ENCODE measurements at places on chromosomes 16 and 17.

DNA sequence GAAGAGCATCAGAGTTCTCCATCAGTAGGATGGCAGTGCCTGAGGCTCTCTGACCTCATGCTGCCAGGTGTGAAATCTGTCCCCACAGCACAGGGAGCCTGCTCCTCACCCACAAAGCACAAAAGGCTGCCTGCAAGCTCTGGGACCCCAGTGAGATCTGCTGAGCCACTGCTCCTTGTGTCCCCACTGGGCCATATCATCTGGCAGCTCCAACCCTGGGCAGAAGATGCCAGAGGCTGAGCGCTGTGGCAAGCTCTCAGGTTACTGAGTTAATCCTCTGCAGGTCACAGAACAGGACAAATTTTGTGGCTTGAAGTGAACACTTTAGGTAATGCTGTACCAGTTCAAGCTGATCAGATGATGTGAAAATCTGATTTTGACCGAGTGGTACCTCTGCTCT, 26.7 kb upstream of the ERN1 start:
- DNase-seq = no peak

DNA sequence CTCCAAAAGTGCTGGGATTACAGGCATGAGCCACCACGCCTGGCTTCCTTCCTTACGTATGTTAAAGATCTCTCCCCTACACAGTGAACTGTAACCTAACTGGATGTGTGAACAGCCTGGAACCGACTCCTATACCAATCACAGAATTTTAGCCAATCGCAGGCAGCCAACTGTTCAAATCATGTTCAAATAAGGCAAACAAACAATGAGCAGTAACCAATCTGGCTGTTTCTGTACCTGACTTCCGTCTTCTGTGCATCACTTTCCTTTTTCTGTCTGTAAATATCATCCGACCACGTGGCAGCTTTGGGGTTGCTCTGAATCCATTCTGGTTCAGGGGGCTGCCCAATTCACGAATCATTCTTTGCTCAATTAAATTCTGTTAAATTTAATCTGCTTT, 27.5 kb downstream of the TEKT5 start:
- DNase-seq = no peak

DNA sequence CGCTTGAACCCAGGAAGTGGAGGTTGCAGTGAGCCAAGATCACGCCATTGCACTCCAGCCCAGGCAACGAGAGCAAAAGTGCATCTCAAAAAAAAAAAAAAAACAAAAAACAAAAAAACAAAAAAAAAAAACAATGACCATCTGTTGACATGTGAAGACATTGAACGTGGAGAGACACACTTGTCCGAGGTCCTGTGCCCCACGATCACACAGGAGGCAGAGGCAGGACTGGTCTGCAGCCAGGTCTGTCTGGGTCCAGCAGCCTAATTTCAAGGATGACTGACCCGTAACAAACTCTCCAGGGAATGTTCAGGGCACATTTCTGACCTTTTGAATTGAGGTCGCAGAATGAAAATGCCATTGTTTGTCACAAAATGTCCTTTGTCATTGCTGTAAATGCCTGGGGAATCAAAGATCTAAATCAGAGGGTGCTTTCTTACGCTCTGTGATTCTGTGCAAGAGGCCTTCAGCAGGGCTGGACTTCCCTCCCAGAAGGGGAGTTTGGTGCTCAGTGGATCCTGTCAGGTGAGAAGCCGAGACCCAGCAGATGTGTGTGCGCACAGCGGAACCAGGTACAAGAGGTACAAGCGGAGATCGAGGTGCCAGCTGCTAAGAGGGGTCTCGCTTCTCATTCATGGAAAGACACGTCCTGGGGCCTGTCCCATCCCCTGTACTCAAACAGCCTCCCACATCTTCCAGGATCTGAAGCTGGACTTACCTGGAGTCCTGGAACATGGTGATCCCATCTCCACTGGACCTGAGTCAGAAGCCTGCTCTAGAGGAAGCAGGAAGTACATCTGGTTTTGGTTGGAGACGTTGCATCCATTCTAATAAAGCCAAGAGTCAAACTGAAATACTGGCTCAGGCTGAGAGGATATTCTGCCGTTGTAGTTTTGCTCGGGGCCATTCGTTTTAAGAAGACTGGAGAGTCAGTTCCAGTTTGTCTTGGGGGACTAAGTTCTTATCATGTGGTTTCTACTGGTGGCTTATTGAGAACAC, 95.8 kb downstream of the IRF8 start:
- peak; percentile 5 for DNase-seq

GRCh38 chr17:50356418-50356817, 10.5 kb downstream of the XYLT2 start:
- DNase-seq = no peak

GRCh38 chr17:55495239-55495638, 16.0 kb downstream of the SMIM36 start:
- DNase-seq = no peak

DNA sequence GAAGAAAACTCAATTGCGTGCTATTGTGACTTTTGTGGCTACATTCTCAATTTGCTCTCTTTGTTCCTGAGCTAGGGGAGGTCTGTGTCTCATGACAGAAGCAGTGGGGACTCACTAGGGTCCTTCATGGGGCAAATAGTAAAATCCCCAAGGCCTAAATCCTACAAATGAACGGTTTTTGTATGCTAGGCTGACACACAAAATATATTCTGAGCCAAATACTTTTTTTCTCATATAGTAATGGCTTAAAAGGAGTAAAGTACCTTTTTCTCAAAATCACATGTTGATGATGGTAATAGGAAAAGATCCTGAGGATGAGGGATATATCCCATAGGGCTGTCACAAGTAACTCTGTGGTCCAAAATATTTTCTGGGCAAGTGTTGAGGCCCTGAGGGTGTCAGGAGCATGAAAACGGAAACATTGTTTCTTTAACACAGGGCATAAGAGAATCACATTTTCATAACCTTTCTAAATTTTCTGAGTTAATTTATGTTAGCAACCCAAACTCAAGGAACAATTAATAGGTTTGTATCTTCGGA, 77.5 kb upstream of the CNTNAP4 start:
- no peak for DNase-seq

DNA sequence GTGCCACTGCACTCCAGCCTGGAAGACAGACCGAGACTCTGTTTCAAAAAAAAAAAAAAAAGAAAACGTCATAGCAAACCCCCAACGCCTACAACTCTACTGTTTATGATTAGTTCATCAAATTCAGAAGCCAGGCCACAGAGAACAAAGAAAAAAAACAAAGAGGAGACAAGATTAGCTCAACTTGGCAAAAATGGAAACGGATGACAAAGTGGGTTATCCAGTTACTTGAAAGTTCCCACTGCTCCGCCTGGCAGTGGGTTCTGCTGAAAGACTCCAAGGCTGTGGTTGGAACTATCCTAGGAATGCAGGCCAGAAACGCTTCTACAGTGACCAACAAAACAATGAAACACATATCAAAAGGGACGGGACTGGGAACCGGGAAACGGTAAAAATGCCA, 53.1 kb downstream of the MRM3 start:
- DNase-seq = peak; percentile 100
